ENCODE measurements at places on chromosomes 5 and 9. TPM values are rescaled to one million over a fixed set of nuclear protein-coding genes. Genes with fewer than 3 reads are reported as not detected.

GRCh38 chr5:97193355-97193688 is 10.3 kb upstream of the RIOK2 start:
- DNase-seq, result no peak
- no peak overlapping the region for H3K4me3 ChIP-seq
- no peak overlapping the region for H3K27ac ChIP-seq
- H3K27me3 ChIP-seq, result no peaks in the 10 kb centered on the region
- no peaks in the 10 kb centered on the region for H3K4me1 ChIP-seq
- H3K36me3 ChIP-seq, result no peaks in the 10 kb centered on the region

PLEKHG4B gene
- total RNA-seq, result 2.8 TPM

GNG10 gene
- 53.8 TPM for total RNA-seq

DNA sequence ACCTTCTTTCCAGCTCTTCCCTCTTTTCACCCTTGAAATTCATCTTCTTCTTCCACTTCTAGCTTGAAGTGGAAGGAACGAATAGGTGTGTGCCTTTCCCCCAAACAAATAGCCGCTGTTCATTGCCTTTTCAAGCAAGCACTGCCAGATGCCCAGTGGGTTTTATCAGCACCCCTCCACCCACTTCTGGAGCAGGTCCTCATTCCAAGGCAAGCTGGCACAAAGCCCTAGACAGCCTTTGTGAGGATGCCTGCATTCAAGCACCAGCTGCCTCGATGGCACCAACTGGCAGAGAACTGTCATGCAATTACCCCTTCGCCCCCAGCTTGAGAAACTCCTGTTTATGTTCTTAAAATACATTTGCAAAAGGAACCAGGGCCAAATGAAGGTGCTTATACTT is 36.5 kb downstream of the SERINC5 start:
- peaks cover 62% of the 10 kb centered on the region for H3K4me1 ChIP-seq
- H3K27ac ChIP-seq, result peak overlapping the region; percentile 76
- no peaks in the 10 kb centered on the region for H3K27me3 ChIP-seq
- no peak overlapping the region for H3K4me3 ChIP-seq
- DNase-seq, result peak; percentile 54

- H3K4me3 ChIP-seq, result peak overlapping the region; percentile 85
- no peaks in the 10 kb centered on the region for H3K27me3 ChIP-seq
- H3K36me3 ChIP-seq, result no peaks in the 10 kb centered on the region
- H3K4me1 ChIP-seq, result peaks cover 21% of the 10 kb centered on the region
- H3K27ac ChIP-seq, result peak overlapping the region; percentile 94
- peak; percentile 47 for DNase-seq
Observed at GRCh38 chr5:103120607-103121200, 603 bp downstream of the PPIP5K2 start.

- no peak overlapping the region for H3K4me3 ChIP-seq
- H3K27me3 ChIP-seq, result no peaks in the 10 kb centered on the region
- H3K4me1 ChIP-seq, result peaks cover 4% of the 10 kb centered on the region
Observed at GRCh38 chr5:174065528-174066197, 20.2 kb downstream of the NSG2 start.

TMEM141 gene
- 64.5 TPM for total RNA-seq

GRCh38 chr5:151733358-151734063 is 24.9 kb downstream of the ATOX1 start:
- no peaks in the 10 kb centered on the region for H3K27me3 ChIP-seq
- H3K36me3 ChIP-seq, result peaks cover 28% of the 10 kb centered on the region
- DNase-seq, result no peak
- no peak overlapping the region for H3K27ac ChIP-seq
- H3K4me1 ChIP-seq, result no peaks in the 10 kb centered on the region

- peaks cover 8% of the 10 kb centered on the region for H3K36me3 ChIP-seq
- no peak overlapping the region for H3K4me3 ChIP-seq
- no peaks in the 10 kb centered on the region for H3K27me3 ChIP-seq
- no peak for DNase-seq
Observed at GRCh38 chr9:133377721-133378216, 1.6 kb downstream of the STKLD1 start.

RMRP gene
- 23,544 TPM for total RNA-seq

TRIO gene
- 199 TPM for total RNA-seq

- no peak for DNase-seq
- H3K36me3 ChIP-seq, result no peaks in the 10 kb centered on the region
- H3K4me3 ChIP-seq, result no peak overlapping the region
- H3K27me3 ChIP-seq, result no peaks in the 10 kb centered on the region
- H3K4me1 ChIP-seq, result peaks cover 17% of the 10 kb centered on the region
Observed at GRCh38 chr9:93234600-93234999, 50.7 kb downstream of the WNK2 start.

SLC1A3 gene
- 19.3 TPM for total RNA-seq

NOL6 gene
- total RNA-seq, result 43.6 TPM

NUDT2 gene
- total RNA-seq, result 24.0 TPM

TAF11L5 gene
- total RNA-seq, result not detected

- no peak overlapping the region for H3K27ac ChIP-seq
- peaks cover 5% of the 10 kb centered on the region for H3K4me1 ChIP-seq
- H3K36me3 ChIP-seq, result peaks cover 10% of the 10 kb centered on the region
- no peak for DNase-seq
- no peaks in the 10 kb centered on the region for H3K27me3 ChIP-seq
Observed at GRCh38 chr5:64790210-64790609, 21.5 kb downstream of the CWC27 start.

SPINK7 gene
- not detected for total RNA-seq

- no peak overlapping the region for H3K4me3 ChIP-seq
- no peak overlapping the region for H3K27ac ChIP-seq
- no peaks in the 10 kb centered on the region for H3K36me3 ChIP-seq
- DNase-seq, result no peak
Observed at GRCh38 chr5:73702951-73703350, 77.0 kb downstream of the ARHGEF28 start.

DNA sequence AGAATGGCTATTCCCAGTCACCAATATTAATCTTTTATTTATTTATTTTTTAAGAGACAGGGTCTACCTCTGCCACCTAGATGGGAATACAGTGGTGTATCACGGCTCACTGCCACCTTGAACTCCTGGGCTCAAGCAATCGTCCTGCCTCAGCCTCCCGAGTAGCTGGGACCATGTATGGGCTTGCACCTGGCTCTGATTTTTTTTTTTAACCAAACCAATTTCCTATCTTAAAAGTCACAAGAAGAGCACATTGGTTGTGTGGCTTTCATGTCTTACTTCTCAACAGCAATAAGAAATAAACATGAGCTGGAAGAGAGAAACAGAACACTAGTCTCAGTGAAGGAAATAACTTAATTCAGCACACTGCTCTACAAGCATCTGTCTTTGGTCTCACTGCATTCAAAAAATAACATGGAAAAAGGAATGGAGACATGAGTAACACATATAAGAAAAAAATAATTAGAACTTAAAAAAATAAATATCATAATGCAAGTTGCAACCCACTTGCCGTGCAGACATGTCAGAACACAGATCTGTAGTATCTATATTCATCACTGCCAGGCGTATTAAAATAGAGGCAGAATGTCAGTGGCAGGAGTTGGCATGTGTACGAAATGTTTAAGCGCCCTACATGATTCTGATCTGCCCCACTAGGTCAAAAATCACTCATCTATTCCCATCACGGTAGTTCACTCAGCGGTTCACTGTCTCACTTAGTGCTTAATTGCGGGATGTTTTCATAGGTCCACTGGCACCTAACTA is 66.4 kb downstream of the EFNA5 start:
- no peaks in the 10 kb centered on the region for H3K36me3 ChIP-seq
- H3K4me3 ChIP-seq, result no peak overlapping the region
- DNase-seq, result no peak
- no peaks in the 10 kb centered on the region for H3K27me3 ChIP-seq
- no peak overlapping the region for H3K27ac ChIP-seq

All from stomach (tissue), 19 donors.